ENCODE measurements at places on chromosomes 13 and 19.

- DNase-seq: no peak
These were observed 209.3 kb downstream of the HS6ST3 start for GRCh38 chr13:96299235-96299634.

- no peak for DNase-seq
These were observed 198.2 kb upstream of the TMTC4 start for GRCh38 chr13:100872761-100873160.

- no peak for DNase-seq
These were observed 473.5 kb downstream of the GPC6 start for GRCh38 chr13:93700115-93700514.

- no peak for DNase-seq
These were observed 69.8 kb upstream of the STARD13 start for GRCh38 chr13:33355201-33355895.

GRCh38 chr13:85974608-85975366 lies 175.6 kb upstream of the SLITRK6 start:
- no peak for DNase-seq

DNA sequence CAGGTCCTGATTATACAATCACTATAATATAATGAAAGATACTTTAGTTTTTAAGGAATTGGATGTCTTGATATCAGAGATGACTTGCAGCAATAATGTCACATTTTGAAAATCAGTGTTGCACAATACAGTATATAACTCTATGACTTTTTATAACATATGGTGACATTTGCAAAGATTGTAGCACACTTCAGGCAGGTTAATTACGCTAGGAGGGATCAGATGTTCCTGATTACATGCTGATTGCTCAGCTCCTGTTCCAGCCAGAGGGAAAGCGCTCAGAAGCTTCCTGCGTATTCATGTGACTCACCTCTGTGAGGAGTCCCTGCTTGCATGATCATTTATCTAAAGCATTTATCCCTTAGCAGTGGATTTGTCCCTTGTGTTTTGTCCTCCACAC lies 265.6 kb downstream of the GPC5 start:
- no peak for DNase-seq

DNA sequence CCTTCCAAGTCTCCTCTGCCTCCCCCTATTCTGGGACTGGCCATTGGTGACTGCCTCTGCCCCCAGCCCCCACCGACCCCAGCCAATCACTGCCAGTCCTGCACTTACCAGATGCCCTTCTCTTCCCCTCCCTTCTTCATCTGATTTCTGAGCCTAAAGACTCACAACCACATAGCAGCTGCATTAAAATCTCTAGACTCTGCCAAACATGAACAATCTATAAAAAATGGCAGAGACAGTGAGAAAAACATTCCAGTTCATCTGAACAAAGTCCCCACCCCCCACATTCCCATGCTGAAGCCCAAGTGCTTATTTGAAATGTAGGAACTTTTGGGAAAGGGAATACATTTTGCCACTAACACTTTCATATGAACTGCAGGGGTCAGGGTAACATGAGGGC lies 60.8 kb downstream of the KCTD12 start:
- DNase-seq: no peak

- no peak for DNase-seq
These were observed 9.9 kb downstream of the N4BP2L1 start for GRCh38 chr13:32417995-32418394.

DNA sequence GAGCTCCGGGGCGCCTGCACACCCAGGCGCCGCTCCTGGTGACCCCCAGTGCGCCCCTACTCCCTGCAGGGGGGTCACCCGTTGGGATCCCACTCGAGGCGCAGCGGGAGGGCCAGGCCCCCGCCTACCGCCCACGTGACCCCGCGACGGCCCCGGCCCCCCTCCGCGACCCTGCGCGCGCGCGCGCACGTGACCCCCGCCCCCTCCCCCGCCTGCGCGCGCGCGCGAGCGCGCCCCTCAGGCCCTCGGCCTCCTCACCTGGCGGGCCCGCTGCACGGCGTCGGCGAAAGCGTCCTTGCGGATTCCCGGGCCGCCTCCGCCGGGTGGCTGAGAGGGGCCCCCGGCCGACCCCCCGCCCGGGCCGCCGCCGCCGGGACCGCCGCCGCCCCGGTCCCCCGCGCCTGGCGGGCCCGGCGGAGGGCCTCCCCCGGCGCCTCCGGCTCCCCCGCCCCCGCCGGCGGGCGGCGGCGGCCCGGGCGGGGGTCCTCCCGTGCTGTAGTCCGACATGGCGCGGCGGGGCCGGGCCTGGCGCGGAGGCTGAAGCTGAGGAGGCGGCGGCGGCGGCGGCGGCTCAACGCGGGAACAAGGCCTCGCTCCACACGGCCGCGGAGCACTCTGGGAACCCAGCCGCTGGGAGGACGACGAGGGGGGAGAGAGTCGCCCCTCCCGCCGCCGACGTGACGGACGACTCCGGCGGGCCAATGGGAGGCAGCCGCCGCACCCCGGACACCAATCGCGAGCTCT lies at the start of gene KHSRP:
KHSRP (minus strand) TSS at position 617 of the 744 bp plus-strand sequence; CDS start at position 507, 110 bp downstream.
- no peak for DNase-seq

DNA sequence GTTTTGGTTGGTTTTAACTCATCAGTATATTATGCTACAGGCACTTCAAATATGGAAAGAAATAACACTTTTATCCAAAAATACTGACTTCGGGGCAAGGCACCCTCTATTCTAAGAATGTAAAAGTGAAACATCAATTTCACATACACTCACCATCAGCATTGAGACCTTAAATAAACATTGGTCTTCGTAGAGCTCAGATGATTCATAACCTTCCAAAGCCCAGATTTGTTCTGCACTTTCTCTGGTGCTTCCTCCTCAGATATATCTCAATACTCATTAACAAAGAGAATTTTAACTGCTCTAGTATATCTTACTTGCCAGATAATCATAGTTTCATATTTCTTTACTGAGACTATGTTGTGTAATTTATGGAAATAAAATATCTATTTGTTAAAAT lies 794.3 kb downstream of the LIG4 start:
- no peak for DNase-seq

- no peak for DNase-seq
These were observed 33.0 kb upstream of the ADGRE5 start for GRCh38 chr19:14347999-14348889.

DNA sequence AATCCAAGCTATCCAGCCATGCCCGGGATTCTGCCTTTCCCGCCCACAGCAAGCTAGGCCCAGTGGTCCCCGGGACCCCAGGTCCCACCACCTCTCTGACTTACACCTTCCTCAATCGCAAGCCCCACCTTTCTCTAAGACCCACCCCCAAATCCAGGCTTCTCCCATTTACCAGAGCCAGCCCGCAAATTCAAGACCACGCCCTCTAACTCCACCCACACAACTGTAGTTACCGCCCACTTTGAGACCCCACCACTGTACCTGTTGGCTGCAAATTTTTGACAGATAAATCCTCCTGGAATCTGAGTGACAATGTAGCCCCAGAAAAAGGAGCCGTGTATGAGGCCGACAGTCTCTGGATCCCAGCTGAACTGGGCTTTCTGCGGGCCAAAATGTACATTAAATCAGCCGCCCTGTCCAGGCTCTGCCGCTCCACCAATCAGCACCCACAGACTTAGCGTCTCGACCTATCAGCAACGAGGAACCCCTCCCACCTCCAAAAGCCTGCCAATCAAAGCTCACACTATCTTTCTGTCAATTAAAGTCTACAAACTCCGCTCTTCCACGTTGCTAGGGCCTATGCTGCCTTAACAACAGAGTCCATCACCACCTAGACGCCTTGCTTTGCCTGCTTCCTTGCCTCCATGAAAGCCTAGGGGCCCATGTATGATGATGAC lies 6.3 kb downstream of the SLC17A7 start:
- DNase-seq: no peak

DNA sequence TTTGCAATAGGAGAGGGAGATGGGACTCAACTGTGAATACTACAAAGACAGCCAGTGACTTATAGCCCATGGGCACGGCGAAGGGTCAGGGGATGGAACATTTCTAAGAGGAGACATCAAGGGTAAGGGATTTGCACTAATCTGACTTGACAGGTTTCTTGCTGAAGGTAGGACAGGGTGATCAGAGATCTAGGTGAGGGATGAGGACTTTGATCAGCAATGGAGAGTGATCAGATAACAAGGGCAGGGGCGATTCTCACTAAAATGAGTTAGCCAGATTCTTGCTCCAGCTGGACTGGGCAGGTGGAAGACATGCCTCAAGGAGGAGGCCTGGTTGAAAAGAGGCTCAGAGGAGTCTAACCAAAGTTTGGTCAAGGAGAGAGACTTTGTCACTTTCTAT lies 209.2 kb downstream of the SLC7A1 start:
- no peak for DNase-seq

- no peak for DNase-seq
These were observed 421 bp downstream of the TNPO2 start for GRCh38 chr19:12723381-12723640.

DNA sequence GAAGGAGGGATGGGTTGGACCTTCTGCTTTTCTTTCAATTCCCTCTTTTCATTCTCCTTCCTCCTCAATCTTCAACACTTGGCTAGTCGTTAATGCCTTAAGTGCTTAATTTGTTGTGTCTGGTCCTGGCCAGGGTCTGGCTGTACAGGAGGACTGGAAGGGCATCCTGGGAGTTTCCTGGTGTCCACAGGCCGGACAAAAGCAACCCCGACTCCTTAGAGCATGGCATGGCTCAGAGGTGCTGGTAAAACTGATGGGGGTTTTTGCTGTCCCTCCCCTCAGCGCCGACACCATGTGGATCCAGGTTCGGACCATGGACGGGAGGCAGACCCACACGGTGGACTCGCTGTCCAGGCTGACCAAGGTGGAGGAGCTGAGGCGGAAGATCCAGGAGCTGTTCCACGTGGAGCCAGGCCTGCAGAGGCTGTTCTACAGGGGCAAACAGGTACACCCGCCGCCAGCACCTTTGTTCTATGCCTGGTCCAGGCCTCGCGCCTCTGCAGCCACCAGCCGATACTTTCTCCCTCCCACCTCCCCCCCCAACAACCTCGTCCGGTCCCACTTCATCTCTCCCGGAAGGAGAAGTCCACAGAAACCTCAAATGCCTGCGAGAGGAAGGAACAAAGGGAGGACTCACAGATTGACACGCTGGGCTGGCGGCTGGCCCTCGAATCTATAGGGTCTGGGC lies 1.4 kb downstream of the UHRF1 start:
- no peak for DNase-seq

GRCh38 chr19:14496029-14496833 lies at the start of gene GIPC1:
GIPC1 (minus strand) TSS chr19:14496127; CDS start chr19:14482976, 13,151 bp downstream.
- DNase-seq: peak; percentile 93

GRCh38 chr19:38848299-38849146 lies 1.3 kb downstream of the HNRNPL start:
- DNase-seq: no peak

GRCh38 chr19:50497022-50497405 lies 14.0 kb downstream of the JOSD2 start:
- DNase-seq: no peak

GRCh38 chr19:16702123-16702522 lies 17.5 kb upstream of the NWD1 start:
- DNase-seq: no peak

DNA sequence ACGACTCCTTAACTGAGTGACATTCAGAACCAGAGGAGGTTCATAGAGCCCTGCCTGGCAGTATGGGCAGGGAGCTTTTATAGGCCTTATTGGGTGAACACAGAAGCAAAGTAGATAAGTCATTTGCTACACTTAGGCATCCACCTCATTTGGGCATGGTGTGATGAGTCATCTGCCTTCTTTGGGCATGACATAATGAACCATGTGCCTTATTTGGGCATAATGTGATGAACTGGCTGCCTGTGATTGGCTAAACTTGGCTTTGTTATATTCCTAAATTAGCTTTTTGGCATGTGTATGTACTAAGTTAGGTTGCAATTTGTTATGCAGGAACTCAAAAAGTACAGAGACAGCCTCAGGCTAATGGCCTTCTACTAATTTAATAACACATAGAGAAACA lies 2210.2 kb upstream of the PCDH20 start:
- no peak for DNase-seq

GRCh38 chr13:111429064-111429558 lies 108.7 kb downstream of the TEX29 start:
- DNase-seq: no peak

DNA sequence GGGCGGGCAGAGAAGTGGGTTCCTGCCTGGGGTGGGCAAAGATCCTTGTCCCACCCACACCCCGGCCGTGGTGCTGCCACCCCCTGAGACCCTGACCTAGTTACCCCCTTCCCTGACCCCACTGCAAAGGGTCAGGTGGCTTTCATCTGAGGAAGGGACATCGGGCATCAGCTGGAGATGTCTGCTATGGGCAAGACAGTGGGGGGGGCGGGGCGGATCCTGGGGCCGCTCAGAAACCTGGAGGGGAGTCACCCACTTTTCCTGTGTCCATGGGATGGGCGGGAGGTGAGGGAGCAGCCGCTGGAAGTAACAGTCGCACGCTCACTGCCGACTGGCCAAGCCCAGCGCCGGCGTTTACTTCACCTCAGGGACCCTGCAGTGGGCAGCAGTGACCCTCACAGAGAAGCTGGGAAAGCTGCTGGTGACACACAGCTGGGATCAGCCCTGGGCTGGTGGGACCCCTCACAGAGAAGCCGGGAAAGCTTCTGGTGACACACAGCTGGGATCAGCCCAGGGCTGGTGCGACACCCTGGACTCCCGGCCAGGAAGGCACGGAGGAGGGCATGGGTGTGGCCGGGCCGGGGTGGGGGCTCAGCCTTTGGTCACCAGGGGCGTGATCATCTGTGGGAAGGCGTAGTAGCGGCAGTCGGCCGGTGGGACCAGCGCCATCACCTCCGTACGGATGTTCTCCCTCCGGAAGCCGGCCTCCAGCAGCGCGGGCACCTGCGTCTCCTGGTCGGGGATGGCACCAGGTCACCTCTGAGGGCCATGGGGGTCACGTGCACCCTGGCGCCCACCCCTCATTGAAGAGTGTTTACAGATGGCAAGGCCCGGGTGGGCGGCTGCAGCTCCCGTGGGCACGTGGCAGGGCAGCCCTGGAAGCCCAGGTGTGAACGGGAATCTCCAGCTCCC lies 4.3 kb downstream of the GAMT start:
- DNase-seq: no peak

DNA sequence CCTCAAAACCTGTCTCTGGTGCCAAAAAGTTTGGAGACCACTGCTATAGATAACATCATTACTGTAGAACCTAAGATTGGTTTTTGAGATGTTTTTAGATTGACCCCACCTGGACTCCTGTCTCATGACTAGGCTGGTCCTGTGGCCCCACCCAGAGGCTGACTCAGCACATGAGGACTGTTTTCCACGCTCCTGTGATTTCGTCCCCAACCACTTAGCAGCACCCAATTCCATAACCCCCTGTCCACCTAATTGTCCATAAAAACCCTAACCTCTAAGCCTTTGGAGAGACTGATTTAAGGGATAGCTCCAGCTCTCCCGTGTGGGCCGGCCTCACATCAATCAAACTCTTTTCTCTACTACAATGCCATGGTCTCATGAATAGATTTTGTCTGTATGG lies 25.6 kb upstream of the GAS6 start:
- no peak for DNase-seq

DNA sequence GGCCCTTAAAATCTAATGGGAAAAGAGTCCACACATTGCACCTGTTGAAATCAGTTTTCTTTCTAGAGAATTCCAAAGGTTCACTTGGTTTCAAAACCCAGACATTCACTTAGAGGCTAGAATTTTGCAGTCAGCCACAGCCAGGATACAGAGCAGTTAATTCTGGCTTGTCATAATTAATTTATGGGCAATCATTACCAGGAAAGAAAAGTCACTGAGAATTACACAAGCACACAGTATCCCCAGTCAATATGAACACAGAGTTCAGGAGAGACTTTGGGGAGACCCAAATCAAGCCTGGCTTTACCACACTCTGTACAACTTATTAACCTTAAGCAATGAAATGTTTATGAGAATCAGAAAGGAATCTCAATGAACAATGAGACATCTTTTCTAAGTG lies 224.3 kb upstream of the SOX21 start:
- DNase-seq: no peak
